ENCODE measurements at places on chromosomes 12 and 14. TPM values are rescaled to one million over a fixed set of nuclear protein-coding genes. Genes with fewer than 3 reads are reported as not detected.

- no peak for DNase-seq
Observed at GRCh38 chr14:45145214-45145613, 9.5 kb downstream of the FANCM start.

- no peak for DNase-seq
Observed at GRCh38 chr12:132481771-132482745, 7.9 kb upstream of the FBRSL1 start.

The WDHD1 gene
- polyA plus RNA-seq, result 1.9 TPM

The STAC3 gene
- polyA plus RNA-seq, result 6.9 TPM

The PPP1R36 gene
- polyA plus RNA-seq, result 1.6 TPM

The PIK3C2G gene
- polyA plus RNA-seq, result 0.11 TPM

The BMP4 gene
- polyA plus RNA-seq, result 7.1 TPM

GRCh38 chr14:95388699-95389098 lies 69.0 kb upstream of the CLMN start:
- no peak for DNase-seq

- DNase-seq, result no peak
Observed at GRCh38 chr12:108857158-108857407, 300 bp downstream of the SSH1 start.

The TMEM30B gene
- 17.4 TPM for polyA plus RNA-seq

- DNase-seq, result no peak
Observed at GRCh38 chr12:131882804-131883520, 11.5 kb upstream of the ULK1 start.

GRCh38 chr12:57176846-57177245 lies 29.4 kb upstream of the LRP1-AS start:
- DNase-seq, result no peak

DNA sequence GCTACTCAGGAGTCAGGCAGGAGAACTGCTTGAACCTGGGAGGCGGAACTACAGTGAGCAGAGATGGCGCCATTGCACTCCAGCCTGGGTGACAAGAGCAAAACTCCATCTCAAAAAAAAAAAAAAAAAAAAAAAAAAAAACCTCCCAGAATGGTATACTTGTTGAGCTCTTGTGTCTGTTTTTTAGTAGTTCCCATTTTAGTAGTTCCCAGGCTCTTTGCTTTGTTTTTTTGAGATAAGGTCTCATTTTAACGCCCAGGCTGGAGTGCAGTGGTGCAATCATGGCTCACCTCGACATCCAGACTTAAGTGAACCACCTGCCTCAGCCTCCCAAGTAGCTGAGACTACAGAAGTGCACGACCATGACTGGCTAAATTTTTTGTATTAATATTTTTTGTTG lies 13.4 kb downstream of the ATXN2 start:
- DNase-seq, result no peak

The ABCB9 gene
- 2.9 TPM for polyA plus RNA-seq

The APOF gene
- not detected for polyA plus RNA-seq

DNA sequence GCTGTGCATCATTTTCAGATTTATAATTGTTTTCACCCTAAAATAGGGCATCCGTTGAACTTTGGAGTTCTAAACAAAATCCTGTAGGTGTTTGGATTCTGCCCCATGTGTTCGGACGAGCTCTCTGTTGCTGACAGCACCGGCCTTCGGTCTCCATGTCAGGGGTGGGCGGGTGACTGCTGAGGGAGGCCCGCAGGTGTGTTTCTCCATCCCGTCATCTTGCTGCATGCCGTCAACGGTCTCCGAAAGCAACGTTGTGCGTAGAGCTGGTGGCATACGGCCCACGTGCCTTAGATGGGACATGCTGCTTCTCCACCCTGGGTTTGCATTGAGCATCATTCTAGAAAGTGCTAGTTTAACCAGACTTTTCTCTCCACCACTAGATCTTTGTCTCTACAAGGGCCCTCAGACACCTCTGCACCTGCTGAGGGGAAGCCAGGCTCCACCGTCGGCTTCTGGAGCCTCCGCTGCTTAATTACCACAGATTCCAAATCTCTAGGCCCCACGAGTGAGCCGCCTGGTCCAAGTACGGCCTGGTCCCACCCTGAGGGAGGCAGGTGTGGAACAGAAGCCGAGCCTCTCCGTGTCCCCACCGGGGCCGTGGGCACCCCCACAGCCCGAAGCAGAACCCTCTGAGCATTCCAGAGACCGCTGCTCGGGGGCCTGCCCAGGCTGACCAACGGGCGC lies 15.7 kb upstream of the AMN start:
- DNase-seq, result no peak

GRCh38 chr12:124715121-124715990 lies 147.9 kb upstream of the NCOR2 start:
- no peak for DNase-seq

- DNase-seq, result peak; percentile 25
Observed at GRCh38 chr12:51270951-51271518, 820 bp upstream of the SMAGP start.

The KLRB1 gene
- polyA plus RNA-seq, result 1.9 TPM

DNA sequence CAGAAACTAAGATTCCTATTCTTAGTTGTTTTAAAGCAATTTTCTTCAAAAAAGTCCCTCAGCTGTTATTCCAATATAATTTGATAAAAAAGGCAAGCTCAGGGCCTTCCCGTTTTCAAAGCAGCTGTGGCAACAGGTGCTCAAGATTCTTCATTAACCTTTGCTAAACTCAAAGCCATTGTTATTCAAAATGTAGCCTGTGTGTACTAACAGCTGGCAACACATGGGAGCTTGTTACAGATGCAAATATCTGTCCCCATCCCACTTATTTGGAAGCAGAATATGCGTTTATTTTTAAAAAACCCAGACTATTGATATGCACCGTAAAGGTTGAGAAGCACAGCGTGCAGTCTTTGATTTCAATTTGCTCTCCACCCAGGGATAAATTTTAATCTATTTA lies 210.4 kb upstream of the SYT10 start:
- no peak for DNase-seq

DNA sequence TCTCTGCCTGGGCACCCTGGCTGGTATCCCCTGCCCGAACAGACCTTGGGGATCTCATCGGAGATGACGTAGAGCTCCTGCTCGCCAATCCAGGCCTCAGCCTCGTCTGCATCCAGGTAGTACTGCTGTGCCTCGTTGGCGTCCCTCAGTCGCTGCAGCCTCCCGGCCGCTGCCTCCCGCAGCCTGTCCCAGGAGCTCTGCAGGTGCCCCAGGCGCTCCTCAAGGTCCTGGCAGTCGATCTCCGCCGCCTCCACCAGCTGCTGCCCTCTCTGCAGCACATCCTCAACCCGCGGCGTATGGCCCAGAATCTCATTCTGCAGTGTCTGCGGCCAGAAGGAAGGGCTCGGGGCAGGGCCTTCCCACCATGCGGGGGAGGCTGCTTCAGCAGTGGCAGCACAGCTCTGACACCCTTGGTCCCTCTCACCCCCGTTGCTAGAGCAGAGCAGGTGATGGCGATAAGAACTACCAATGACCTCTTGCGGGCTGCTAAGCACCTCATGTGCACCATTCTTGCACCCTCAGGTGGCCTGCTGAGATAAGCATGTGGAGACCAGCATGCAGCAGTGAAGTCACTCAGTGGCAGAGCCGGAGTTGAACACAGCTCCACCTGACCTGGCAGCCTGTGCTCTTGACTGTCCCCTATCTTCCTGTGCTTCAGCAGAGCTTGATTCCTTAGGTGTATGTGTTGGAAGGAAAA lies 71.0 kb downstream of the PLEKHG3 start:
- no peak for DNase-seq

The AREL1 gene
- polyA plus RNA-seq, result 20.0 TPM

The MAP1LC3B2 gene
- 1.1 TPM for polyA plus RNA-seq

- DNase-seq, result no peak
Observed at GRCh38 chr14:89269404-89269803, 147.6 kb downstream of the FOXN3 start.

The ISCA2 gene
- polyA plus RNA-seq, result 21.1 TPM

GRCh38 chr12:127936463-127936862 lies 330.5 kb upstream of the TMEM132C start:
- DNase-seq, result no peak

GRCh38 chr14:37027188-37027824 lies 145.1 kb downstream of the SLC25A21 start:
- no peak for DNase-seq

The SMIM41 gene
- polyA plus RNA-seq, result 1.9 TPM

GRCh38 chr14:46490238-46490685 lies 161.3 kb downstream of the RPL10L start:
- peak; percentile 51 for DNase-seq

- peak; percentile 60 for DNase-seq
Observed at GRCh38 chr12:49909826-49910225, 6.1 kb upstream of the FAIM2 start.

DNA sequence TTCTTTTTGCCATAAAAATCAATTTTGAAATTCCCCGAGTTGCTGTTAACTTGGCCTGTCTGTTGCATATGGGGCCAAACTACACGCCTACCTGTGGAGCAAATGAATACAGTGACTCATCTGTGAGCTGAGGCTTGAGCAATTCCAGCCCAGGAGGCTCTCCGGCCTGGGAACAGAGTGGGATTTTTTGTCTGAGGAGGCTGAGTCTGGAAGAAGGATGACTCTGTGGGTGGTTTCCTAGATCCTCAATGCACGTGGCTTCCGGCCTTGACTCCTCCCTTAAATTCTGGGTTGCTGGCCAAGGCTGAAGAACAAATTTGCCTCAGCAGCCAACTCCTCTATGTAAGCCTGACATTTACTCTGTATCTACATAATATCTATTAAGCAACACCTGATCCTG lies 124.1 kb downstream of the SSPN start:
- no peak for DNase-seq

The KANSL2 gene
- 31.0 TPM for polyA plus RNA-seq

- DNase-seq, result no peak
Observed at GRCh38 chr12:42706321-42706720, 116.8 kb upstream of the PRICKLE1 start.

The PPM1H gene
- polyA plus RNA-seq, result 2.4 TPM

GRCh38 chr14:56805201-56805991 lies 4.9 kb downstream of the OTX2 start:
- DNase-seq, result no peak

GRCh38 chr14:105075379-105076295 lies 10.4 kb upstream of the GPR132 start:
- DNase-seq, result peak; percentile 77

GRCh38 chr12:121334513-121335343 lies 17.5 kb downstream of the ANAPC5 start:
- DNase-seq, result no peak

DNA sequence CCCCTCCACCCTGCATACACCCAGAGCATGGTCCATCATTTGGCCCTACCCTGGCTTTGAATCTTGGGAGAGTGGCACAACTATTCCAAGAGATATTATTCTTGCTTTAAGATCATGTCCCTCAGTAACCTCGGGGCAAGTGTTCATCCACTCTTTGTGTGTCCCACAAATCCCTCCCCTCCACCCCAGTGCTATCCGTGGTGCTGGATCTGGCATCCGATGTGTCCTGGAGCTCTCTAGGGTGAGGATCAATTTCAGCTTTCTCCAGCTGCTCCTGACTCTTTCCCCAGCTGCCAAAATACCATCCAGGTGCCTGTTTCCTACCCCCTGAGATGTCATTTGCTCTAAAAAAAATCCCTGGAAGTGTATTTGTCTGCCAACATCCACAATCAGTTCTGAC lies 64.8 kb upstream of the CMKLR1 start:
- no peak for DNase-seq

- DNase-seq, result no peak
Observed at GRCh38 chr12:64500394-64500793, 48.5 kb downstream of the TBK1 start.

GRCh38 chr14:49886523-49886922 lies 6.4 kb upstream of the ARF6 start:
- DNase-seq, result no peak

- DNase-seq, result no peak
Observed at GRCh38 chr14:80942191-80942600, 658 bp upstream of the CEP128 start.

- no peak for DNase-seq
Observed at GRCh38 chr14:94143711-94144110, 14.3 kb upstream of the IFI27L2 start.

DNA sequence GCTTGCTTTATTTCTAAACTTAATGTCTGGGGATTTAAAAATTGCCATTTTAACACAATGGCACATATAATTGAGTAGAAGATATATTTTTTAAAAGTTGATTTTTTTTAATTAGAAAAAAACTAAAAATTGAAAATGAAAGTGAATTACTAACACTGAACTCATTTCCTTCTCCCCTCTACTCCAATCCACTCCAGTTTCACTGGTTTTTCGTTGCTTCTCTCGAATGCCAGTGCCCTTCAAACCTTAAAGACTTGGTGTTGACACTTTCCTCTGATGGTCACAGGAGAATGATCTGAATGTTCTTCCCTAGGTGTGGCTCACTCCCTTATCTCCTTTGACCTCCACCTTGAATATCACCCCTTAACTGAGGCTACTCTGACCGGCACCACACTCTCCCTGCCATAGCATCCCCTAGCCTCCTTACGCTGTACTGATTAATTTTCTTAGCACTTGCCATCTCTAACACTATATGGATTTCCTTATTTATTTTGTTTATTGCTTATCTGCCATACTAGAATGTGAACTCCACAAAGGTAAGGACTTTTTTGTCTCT lies 107.1 kb downstream of the LIN7A start:
- DNase-seq, result no peak

DNA sequence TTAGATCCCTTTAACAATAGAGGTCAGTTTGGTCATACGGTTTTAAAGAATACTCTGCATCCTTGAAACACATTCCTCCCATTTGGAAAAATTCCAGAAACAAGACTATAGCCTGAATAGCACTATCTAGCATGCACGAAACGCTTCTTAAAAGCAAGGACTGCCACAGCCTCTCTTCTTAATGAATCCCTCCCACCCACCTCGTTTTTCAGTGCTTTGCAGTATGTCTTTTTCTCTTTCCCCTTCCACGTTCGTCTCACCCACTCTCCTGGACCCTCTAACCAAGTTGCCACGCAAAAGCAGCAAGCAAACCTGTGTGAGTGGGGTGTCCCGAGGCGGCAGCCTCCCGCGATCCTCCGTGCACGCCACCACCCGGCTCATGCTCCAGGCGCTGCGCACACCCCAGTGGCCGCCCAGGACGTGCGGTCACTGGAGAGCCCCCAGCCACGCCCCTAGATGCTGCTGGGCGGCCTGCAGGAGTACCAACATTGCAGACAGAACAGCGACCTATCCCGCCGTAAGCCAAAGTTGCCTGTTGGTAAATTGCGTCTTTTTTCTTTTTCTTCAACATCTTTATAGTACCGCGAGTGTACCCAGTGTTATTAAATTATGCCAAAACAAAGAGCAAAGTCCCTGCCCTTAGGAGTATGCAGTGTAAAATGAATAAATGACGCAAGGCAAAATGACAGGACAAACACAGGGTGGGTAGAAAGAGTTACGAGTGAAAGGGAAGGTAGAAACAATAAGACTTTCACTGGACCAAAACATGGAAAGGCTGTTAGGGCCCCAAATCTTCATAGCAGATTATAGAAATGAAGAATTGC lies at the start of gene SLC38A4:
Gene SLC38A4, minus strand, starts transcription at position 407 of the 824 bp plus-strand sequence. CDS start 32,926 bp downstream, outside the sequence.
- DNase-seq, result peak; percentile 60

- no peak for DNase-seq
Observed at GRCh38 chr12:132367852-132368251, 38.5 kb upstream of the GALNT9 start.

All from lung (tissue), 17 donors.